T-helper 17 cell (primary cell): ENCODE measurements at places on chromosomes 16 and 17.

DNA sequence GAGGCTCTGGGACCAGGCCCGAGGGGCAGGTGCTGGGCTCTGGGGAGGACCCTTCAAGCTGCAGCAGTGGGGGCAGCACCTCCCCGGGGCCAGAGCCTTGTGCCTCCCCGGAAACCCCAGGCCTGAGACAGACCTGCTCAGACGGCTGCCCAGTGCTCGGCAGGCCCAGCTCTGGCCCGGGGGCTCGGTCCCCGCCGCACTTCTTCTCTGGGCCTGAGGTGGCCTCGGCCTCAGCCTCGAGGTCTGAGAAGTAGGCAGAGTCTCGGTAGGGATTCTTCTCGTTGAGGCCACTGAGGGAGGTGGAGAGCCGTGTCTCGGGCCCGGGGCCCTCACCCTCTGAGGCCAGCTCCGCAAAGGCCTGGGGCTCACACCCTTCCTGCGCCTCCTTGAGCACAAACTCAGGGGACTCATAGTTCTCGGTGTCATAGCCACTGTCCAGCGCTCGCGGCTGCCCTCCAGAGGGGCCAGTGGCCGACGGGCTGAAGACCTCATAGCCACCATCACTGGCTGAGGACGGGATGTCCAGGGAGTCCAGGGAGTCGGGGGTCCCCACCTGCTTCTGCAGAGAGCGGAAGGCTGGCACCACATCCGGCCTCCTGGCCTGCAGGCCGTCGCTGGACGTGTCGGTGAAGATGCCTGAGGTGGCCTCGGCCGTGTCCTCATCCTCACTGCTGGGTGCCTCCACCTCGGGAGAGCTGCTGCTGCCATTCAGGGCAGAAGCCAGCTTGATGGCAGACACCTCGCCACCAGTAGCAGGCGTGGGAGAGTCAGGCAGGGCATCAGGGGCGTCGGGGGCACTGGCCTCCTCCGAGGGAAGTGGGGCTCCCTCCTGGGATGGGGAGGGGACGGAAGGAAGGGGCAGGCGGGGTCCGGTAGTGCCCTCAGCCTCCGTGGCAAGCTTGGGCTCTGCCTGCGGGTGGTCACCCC lies 44.3 kb upstream of the PVALEF start:
- no peak overlapping the region for H3K4me3 ChIP-seq
- peaks cover 8% of the 10 kb centered on the region for H3K4me1 ChIP-seq
- no peaks in the 10 kb centered on the region for H3K27me3 ChIP-seq
- no peak for DNase-seq

GRCh38 chr17:45221081-45222013 lies at the start of gene FMNL1:
Gene FMNL1 (plus strand): TSS chr17:45221885. CDS start chr17:45222125, 240 bp downstream.
- peak; percentile 53 for DNase-seq
- peak within 1 kb of the TSS; percentile 100 for H3K27ac ChIP-seq
- H3K4me1 ChIP-seq, result peaks cover 49% of the 10 kb centered on the region
- no peaks in the 10 kb centered on the region for H3K27me3 ChIP-seq

DNA sequence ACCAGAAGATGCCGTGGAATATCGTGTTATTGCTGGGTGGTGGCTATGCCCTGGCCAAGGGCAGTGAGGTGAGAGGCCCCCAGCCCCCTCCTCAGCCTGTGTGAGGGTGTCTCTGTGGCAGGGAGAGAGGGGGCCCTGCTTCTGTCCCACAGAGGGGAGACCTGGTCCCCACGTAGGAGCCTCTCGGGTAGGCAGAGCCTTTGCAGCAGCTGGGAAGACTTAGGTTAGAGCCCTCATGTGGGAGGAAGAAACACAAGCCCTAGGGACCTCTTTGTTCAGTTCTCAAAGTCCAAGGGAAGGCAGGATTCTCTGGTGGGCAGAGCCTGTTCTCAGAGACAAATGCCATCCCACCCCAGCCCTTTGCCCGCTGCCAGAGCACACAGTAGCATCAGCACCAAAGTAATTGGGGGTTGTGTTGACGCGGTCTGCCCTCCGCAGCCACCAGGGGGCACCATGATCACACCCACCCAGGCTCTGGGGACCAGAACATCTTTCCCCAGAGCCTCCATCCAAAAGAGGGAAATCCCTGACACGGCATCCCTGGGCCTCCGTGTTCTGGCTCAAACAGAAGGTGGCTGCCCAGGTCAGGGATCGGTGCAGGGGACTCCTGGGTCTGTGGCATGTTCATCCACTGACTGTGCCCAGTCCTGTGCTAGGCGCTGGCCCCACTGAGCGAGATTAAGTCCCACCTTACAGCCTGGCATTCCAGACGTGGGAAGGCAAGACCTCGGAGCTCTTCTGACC lies 11.5 kb upstream of the FOXN1 start:
- DNase-seq, result peak; percentile 76
- no peak overlapping the region for H3K4me3 ChIP-seq
- peaks cover 2% of the 10 kb centered on the region for H3K4me1 ChIP-seq
- H3K36me3 ChIP-seq, result peaks cover 2% of the 10 kb centered on the region
- peaks cover 24% of the 10 kb centered on the region for H3K27me3 ChIP-seq

DNA sequence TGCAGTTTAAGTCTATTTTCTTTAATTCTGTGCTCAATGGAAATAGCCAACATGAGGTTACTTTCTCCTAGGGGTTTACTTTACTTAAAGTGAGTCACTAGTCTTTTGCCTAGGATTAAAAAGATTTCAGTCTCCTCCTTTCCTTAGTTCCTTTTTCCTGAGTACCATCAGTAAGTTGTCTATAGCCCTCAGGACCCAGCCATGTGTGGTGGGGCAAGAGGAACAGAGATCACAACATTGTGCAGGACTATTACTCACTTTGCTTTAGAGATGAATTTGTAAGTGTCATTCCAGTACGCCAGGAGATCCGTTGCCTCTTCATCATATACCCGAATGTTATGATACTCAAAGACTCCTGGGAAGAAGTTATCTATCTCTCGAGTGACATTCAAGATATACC lies 27.7 kb upstream of the CORO6 start:
- no peaks in the 10 kb centered on the region for H3K36me3 ChIP-seq
- H3K4me3 ChIP-seq, result no peak overlapping the region
- peaks cover 3% of the 10 kb centered on the region for H3K4me1 ChIP-seq
- DNase-seq, result no peak
- no peaks in the 10 kb centered on the region for H3K27me3 ChIP-seq

DNA sequence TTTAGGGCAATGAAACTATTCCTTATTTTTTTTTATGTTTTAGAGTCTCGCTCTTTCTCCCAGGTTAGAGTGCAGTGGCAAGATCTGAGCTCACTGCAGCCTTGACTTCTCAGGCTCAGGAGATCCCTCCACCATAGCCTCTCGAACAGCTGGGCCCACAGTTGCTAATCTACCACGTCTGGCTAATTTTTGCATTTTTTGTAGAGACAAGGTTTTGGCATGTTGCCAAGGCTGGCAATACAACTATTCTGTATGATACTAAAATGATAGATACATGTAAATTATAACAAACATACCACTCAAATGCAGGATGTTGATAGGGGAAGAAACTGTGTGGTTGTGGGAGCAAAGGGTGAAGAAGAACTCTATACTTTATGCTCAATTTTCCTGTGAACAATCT lies 401.3 kb downstream of the ZFHX3 start:
- DNase-seq, result no peak
- H3K4me1 ChIP-seq, result no peaks in the 10 kb centered on the region
- H3K27ac ChIP-seq, result no peak overlapping the region
- peaks cover 5% of the 10 kb centered on the region for H3K27me3 ChIP-seq
- H3K4me3 ChIP-seq, result no peak overlapping the region
